ENCODE measurements at places on chromosomes 12 and 14. TPM values are rescaled to one million over a fixed set of nuclear protein-coding genes. Genes with fewer than 3 reads are reported as not detected.

DNA sequence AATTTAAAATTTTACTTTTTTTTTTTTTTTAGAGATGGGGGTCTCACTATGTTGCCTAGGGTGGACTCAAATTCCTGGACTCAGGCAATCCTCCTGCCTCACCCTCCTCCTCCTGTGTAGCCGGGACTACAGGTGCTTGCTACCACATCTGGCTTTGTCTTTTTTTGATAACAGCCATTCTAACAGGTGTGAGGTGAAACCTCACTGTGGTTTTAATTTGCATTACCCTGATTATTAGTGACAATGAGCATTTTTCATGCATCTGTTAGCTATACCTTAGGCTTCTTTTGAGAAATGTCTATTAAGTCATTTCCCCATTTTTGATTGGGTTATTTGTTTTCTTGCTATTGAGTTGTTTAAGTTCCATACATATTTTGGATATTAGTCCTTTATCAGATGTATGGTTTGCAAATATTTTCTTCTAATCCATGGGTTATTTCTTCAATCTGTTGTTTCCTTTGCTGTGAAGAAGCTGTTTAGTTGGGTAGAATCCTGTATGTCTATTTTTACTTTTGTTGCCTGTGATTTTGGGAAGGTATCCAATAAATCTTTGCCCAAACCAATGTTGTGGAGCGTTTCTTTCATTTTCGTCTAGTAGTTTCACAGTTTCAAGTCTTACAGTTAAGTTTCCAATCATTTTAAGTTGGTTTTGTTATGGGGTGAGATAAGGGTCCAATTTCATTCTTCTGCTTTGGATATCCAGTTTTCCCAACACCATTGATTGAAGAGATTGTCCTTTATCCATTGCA lies 86.1 kb downstream of the MYF5 start:
- no peak for DNase-seq

DNA sequence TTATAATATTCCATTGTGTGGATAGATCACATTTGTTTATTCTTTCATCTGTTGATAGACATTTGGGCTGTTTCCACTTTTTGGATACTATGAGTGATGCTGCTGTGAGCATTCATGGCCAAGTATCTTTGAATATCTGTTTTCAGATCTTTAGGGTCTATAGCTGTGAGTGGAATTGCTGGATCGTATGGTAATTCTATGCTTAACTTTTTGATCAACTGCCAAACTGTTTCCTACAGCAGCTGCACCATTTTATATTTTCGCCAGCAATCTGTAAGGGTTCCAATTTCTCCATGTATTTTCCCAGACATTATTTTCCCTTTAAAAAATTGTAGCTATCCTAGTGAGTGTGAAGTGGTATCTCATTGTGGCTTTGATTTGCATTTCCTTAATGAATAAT lies 238.1 kb downstream of the AACS start:
- no peak for DNase-seq

GRCh38 chr14:89221109-89221810 lies 195.8 kb downstream of the FOXN3 start:
- DNase-seq: no peak

DNA sequence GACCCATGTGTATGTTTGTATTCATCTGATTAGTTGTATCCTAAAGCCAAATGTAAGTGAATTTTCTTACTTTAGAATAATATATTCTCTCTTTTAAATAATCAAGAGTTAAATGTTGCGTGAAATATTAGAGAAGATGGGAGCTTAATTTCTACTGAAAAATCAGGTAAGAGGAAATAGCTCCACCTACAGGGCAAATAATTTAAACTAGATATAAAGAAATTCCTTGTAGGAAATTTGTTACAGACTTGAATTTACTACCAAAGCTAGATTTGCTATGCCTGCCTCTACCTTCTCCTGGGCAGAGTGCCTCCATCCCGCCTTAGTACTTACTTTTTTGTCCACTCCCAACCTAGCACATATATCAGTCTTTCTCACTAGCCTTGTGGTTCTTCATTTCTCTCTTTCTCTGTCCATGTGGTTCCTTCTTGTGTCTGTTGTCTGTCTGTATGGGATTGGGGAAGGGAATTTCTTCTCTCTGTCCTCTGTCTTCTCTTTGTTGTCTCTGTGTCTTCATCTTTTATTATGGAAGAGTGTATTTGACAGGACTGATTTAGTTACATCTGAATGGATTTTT lies 44.7 kb downstream of the PALS1 start:
- DNase-seq: no peak

DNA sequence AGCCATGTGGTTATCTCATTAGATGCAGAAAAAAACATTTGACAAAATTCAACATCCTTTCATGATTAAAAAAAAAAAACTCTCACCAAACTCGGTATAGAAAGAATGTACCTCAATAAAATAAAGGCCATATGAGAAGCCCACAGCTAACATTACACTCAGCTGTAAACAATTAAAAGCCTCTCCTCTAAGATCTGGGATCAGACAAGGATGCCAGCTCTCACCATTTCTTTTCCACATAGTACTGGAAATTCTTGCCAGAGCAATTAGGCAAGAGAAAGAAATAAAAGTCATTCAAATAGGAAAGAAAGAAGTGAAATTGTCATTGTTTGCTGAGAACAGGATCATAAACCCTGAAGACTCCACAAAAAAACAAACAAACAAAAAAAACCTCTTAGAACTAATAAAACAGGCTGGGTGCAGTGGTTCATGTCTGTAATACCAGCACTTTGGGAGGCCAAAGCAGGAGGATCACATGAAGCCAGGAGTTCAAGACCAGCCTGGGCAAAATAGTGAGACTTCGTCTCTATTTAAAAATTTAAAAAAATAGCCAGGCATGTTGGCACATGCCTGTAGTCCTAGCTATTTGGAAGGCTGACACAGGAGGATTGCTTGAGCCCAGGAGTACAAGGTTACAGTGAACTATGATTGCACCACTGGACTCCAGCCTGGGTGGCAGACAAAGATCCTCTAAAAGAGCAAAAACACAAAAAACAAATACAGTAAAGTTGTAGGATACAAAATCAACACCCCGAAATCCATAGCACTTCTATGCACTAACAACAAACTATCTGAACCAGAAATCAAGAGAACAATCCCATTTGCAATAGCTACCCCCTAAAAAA lies 114.4 kb downstream of the FOXA1 start:
- DNase-seq: no peak

DNA sequence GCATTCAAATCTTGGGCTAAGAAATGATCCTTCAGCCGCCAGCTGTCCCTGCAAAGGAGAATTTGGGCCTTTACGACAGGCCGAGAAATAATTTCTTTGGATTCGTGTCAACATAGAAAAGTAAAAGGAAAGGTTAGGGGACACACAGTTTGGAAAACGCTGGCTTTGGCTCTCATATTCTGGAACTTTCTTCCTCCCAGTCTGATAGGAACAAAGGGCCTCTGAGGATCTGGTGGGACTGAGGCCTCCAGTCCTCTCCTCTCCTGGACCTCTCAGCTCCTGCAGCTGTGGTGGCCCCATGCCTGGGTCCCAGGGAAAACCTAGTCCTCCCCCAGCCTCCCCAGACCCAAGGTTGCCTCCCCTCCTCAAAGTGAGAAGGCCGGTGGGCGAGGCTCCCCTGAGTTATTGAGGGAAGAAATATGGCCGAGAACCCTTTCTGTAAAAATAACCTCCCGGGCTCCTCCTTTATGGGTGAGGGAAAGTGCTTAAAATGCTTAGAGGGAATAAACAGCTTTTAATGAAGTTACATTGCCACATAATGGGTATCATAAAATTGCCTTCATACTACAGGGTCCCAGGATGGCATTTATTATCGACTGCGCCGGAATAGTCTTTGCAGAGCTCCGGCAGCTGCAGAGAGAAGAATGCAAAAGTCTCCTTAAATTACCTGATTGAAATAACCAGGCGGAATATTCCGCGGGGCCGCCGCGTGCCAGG lies 188.3 kb downstream of the PHETA1 start:
- no peak for DNase-seq

- no peak for DNase-seq
Observed at GRCh38 chr12:108589028-108589839, 8.7 kb downstream of the TMEM119 start.

- DNase-seq: no peak
Observed at GRCh38 chr14:92339426-92339825, 16.5 kb downstream of the SLC24A4 start.

DNA sequence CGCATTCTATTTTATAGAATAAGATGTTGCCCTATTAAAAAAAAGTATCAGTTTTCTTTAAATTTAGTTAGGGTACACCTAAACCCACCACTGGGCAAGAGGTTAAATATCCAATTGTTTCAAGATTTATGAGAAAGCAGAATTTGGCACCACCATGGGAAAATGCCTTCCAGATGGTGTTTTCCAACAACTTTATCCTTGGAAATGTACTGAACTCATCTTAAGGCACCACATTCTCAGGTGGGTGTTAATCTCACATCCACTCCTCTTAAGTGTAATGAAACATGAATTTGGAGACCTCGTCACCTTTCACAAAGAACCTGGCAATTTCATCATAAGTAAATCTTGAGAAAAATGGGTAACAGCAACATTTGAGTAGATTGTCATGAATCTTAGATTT lies 13.1 kb downstream of the CBX5 start:
- no peak for DNase-seq

DNA sequence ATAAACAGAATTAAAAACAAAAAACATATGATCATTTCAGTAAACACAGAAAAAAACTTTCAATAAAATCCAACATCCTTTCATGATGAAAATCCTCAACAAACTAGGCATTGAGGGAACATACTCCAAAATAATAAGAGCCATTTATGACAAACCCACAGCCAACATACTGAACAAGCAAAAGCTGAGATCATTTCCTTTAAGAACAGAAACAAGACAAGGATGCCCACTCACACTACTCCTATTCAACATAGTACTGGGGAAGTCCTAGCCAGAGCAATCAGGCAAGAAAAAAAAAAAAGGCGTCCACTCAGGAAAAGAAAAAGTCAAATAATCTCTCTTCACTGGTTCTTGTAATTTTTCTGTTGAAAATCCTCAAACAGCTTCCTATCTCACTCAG lies 30.1 kb downstream of the MRPL42 start:
- DNase-seq: no peak

DNA sequence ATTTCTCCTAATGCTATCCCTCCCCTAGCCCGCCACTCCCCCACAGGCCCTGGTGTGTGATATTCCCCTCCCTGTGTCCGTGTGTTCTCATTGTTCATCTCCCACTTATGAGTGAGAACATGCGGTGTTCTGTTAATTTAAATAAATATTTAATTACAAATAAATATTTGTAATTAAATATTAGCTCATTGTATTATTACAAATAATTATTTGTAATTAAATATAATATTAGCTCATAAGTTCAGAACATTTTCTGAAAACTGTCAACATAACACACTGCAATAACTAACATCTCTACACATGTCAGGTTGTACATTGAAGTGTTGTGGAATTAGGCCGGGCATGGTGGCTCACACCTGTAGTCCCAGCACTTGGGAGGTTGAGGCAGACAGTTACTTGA lies 5.4 kb downstream of the RAB3IP start:
- DNase-seq: no peak

GRCh38 chr14:106216679-106217078 lies 690.3 kb downstream of the TMEM121 start:
- no peak for DNase-seq

GRCh38 chr12:38154096-38155019 lies 162.2 kb upstream of the ALG10B start:
- no peak for DNase-seq

- no peak for DNase-seq
Observed at GRCh38 chr12:31369712-31370521, 44.0 kb upstream of the SINHCAF start.

DNA sequence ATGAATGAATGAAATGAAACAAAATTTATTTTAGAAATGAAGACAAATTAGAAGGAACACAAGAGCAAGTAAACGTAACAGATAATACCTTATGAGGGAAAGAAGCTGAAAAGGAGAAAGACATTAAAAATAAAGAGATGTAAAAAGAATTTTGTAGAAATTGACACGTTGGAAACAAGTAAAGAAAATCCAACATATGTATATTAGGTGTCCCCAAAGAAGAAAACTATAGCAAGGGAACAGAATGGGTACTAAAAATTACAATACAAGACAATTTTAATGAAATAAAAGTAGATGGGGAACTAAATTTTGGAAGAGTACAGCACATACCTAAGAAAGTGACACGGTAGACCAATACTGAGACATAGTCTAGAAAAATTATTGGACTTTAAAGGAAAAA lies 16.7 kb downstream of the DNM1L start:
- no peak for DNase-seq

DNA sequence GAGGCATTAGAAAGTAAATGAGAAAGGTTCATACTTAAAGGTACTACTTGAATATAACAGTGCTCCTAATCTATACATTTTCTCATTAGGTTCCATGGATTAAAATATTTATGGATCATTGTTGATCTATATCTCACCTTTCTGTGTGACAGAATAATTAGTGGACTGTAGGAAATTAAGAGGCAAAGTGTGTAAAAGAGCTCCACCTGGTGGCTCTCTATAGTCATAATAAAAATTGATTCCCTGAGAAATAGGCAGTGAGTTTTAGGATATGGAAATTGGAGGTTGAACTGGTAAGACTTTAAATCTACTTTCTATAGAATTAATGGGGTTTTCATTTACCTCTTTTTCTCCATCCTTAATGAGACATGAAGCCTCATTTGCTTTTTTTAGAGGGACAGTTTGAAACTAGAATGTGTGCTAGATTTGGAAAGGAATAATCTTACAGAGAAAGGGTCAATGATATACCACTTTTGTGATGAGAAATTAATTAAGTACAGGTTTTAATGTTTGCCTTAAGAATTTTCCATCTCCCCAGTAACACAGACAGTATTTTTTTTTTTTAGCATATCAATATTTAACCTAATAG lies 11.8 kb upstream of the DERA start:
- DNase-seq: no peak

Gene CCDC88C
- 6.3 TPM for total RNA-seq

Gene AKAP5
- total RNA-seq: 22.4 TPM

Gene PTPRQ
- total RNA-seq: 1.4 TPM

Gene SERPINA1
- total RNA-seq: 4.7 TPM

Gene SERPINA12
- total RNA-seq: not detected

Gene RBM25
- total RNA-seq: 99.4 TPM

Gene PGAM5
- 37.0 TPM for total RNA-seq

Gene TAS2R7
- total RNA-seq: 1.1 TPM

Gene TIMELESS
- total RNA-seq: 5.6 TPM

Gene CPNE6
- 71.8 TPM for total RNA-seq

Gene LALBA
- total RNA-seq: not detected

Gene CCNK
- total RNA-seq: 27.3 TPM

Gene CCDC175
- 4.6 TPM for total RNA-seq

Gene CIT
- total RNA-seq: 219 TPM

Gene MIPOL1
- total RNA-seq: 18.6 TPM

Gene DHRS7
- 51.3 TPM for total RNA-seq
